ENCODE measurements at places on chromosomes 2 and 18.

GRCh38 chr2:52475590-52475989 lies 1292.0 kb upstream of the CHAC2 start:
- no peak for DNase-seq

DNA sequence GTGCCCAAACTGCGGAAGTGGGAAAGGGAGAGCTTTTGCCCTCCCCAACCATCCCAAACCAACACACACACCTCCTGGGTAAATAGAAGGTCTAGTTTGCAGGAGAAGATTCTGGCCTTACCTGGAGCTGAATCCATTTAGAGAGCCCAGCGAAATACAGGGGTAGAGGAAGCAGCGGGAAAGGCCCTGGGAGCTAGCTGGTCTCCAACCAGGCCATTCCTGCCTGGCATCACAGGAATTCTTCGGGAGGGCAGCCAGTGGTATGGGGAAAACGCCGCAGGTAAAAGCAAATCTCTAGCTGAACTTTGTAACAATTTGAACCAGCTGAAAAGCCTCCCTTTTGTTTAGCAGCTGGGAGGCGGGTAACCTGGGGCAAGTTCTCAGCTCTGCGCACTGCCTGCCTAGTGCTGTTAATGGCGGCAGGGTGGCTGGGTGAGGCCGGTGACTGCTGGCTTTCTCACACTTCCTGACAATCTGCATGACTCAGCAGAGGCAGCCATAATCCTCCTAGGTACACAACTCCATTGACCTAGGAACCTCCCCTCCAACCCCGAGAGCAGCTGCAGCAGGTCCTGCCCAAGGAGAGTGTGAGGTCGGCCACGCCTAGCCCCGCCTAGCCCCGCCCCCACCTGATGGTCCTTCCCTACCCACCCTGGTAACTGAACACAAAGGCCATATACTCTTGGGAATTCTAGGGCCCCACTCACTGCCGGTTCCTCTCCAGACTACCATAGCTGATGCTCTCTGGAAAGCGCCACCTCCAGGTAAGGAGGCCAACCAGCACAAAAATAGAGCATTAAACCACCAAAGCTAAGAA lies 483.8 kb upstream of the REG3G start:
- DNase-seq: no peak

DNA sequence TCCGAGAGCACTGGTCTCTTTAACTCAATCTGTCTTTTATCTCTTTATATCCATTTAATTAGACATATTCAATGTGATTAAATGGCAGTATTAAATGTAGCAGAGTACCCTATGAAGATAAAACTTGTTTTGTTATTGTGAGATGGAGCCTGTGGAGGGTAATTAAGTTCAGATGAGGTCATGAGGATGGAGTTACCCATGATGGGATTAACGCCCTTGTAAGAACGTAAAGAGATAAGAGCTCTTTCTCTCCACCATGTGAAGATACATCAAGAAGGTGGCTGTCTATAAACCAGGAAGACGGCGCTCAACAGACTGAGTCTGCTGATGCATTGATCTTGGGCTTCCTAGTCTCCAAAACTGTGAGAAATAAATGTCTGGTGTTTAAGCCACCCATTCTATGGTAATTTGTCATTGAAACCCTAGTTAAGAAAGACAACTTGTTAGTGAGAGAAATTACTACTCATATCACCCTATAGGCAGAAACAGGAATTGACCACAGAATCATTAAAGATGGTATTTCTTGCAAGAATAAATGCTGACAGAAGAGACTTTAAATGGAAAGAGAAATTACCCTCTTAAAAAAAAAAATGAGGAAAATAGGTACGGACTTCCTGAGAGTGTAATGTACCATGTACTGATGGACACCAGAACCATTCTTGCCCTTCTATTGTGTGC lies 738.7 kb upstream of the CHAC2 start:
- DNase-seq: no peak

- peak; percentile 91 for DNase-seq
These were observed 6.7 kb downstream of the SP9 start for GRCh38 chr2:174341293-174341994.

- DNase-seq: peak; percentile 88
These were observed 1.3 kb downstream of the CEP68 start for GRCh38 chr2:65057391-65058052.

GRCh38 chr2:18046017-18046416 lies 167.6 kb downstream of the KCNS3 start:
- no peak for DNase-seq

DNA sequence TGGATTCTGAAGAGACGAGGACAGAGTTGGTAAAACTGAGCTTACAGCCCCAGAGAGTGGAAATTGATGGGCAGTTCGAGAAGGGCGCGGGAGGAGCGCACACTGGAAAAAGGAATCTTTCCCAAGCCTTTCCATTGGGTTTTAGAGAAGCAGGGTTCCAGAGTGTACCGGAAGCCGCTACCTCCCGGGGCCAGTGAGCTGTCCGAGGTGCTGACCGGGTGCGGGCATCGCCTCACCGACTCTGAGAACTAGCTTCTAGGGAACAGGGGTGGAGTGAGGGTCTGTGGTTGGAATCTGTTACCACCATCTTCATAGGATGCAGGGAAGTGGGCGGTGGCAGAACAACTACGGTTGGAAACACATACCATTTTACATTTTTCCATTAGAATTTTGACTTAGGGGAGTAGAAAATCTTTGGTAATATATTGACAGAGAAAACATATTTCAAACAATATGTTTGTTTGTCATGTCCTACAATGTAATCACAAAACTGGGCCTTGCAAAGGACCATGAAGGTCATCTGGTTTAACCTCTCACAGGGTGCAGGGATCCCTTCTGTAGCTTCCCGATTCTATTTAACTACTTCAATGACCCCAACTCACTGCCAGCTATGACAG lies 724 bp downstream of the NMS start:
- peak; percentile 2 for DNase-seq

DNA sequence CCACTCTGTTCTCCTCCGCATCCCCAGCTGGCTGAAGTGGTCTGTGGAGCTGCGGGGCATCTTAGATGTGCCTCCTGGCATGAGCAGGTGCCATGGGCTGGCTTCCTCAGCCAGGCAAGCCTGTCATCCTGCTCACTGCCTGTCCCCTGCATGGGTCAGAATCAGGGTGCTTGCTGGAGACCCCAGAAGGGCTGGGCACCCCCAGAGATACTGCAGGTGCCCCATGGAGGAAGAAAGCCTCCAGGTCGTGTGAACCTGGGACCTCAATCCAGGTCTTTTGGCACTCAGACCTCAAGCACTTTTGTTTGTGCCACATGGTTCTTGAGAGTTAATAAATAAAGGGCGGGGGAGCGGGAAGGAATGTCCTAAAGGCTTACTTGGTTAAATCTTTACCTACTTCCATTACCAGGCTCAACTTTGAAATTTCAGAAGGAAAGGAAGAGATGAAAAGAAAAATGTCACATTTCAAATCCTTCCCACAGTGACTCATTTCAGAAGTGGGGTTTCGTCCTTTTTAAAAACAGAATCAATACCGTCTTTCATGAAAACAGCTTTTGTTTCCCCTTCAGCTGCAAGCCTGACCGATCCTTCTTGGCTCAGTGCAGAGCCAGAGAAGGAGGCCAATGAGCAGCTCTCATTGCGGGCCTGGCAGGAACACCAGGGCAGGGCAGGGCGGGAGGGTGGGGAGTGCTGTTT lies 69.9 kb downstream of the RHOB start:
- peak; percentile 61 for DNase-seq

- no peak for DNase-seq
These were observed 67.0 kb downstream of the NCAPH start for GRCh38 chr2:96402591-96402990.

DNA sequence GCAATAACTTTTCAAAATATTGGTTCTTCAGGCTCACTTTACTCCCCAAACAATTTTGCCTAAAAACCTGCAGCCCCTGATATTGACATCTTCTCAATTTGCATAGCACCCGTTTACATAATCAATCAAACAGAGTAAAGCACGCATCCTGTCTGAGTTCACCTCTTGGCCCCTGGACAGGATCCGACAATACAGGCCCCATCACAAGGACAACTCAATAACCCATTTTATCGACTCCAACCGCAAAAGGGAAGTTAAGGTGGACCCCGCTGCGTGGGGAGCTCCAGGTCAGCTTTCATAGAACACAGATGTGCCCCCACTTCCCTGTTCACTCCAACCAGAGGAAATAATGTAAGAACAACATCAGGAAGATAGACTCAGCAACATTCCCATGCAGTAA lies 44.7 kb downstream of the TTC32 start:
- no peak for DNase-seq

DNA sequence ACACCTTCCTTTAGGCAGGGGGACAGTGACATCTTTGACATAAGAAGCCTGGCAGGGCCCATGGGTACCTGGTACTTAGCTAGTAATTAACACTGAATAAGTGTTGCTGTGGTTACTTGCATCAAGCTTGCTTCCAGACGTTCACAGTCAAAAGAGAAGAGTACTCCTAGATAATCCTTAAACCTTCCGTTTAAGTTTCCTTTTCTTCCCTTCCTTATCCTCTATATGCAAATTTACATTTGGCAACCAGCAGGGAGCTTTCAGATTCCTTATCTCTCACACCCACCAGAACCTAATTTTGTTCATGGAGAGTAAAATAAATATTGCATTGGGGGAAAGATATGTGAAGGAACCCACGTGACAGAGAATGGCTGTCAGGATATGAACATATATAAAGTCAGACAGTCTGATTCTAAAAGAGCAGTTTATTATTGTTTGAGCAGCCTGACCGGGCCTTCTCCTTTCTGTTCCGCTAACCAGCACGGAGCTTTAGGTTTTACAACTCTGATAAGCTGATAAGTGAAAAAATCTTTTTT lies 7.8 kb upstream of the RAB31 start:
- no peak for DNase-seq

- no peak for DNase-seq
These were observed 103.2 kb downstream of the KLHL14 start for GRCh38 chr18:32669549-32670165.

DNA sequence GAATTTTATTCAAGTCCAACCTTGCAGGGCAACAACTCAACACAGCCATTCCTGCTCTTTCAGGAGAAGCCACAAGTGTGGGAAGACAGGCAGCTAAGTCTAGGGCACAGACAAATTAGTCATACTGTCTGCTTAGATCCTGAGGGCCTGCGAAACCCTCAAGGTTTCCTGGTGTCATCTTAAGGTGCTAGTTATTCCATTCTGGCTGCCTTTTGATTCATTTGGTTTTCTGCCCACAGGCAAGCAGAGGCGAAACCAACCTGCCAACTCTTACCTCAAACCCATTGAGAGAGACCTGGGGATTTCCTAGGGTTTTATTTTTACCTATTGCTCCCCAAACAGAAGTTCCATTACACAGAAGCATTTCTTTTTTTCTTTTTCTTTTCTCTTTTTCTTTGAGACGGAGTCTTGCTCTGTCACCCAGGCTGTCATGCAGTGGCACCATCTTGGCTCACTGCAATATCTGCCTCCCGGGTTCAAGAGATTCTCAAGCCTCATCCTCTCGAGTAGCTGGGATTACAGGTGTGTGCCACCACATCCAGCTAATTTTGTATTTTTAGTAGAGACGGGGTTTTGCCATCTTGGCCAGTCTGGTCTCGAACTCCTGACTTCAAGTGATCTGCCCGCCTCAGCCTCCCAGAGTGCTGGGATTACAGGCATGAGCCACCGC lies 23.7 kb upstream of the SCYGR1 start:
- peak; percentile 84 for DNase-seq

- DNase-seq: no peak
These were observed 13.2 kb downstream of the SLC9A2 start for GRCh38 chr2:102632380-102633175.

- peak; percentile 27 for DNase-seq
These were observed 10.4 kb downstream of the DNAJC10 start for GRCh38 chr2:182726473-182726872.

DNA sequence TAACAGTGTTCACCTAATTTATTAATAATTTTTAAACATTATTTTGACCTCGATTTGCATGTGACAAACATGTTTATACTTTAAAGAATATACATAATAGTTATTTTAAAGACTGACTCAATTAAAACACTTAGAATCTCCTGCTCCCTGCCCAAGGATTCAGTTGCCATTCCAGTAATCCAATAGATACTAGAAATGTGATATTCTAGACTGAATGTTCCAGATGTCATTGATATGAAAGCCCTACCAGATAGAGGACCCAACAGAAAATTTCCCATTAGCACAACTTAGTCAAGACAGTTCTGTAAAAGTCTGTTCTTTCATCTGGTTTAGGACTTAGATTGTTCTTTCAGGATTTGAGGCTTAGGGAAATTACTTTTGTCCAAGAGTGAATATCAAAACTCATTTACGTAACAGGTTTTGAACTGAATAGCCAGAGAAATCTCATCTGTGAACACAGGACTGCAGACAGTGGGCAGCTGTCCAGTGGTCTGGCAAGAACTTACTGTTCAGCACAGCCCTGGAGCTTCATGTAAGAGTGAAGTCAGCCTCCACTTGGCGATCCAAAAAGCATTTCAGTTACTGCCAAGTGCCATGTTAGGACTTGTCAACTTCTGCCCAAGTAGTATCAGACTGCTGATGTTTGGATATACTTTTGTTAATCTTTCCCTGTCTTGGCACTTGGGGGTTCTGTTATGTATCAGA lies 77.5 kb downstream of the OSBPL6 start:
- DNase-seq: no peak

- no peak for DNase-seq
These were observed 89.7 kb downstream of the TMEM247 start for GRCh38 chr2:46569061-46569560.

- DNase-seq: no peak
These were observed 2.0 kb downstream of the OTOS start for GRCh38 chr2:240138254-240138984.

GRCh38 chr18:57801761-57802212 lies 1.3 kb downstream of the ATP8B1 start:
- DNase-seq: no peak

DNA sequence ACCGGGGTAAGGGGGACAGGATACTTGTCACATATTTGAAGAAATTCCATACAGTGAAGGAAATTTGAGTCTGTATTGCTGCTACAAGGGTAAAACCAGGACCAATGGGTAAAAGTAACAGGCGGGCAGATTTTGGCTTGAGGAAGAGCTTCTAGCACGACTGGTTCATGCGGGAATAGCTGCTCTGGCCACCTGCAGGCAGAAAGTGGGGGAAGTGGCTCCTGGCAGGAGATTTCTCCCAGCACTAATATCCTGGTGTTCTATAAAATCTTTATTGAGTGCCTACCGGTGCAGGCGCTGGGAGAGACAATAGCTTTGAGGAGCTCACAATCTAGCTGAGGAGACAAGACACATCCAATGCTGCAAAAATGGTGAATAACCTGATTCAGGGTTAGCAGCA lies 198.5 kb downstream of the LOXHD1 start:
- no peak for DNase-seq

- no peak for DNase-seq
These were observed 11.6 kb upstream of the NAB1 start for GRCh38 chr2:190637281-190637734.

- DNase-seq: no peak
These were observed 5.0 kb downstream of the RNF152 start for GRCh38 chr18:61887838-61888237.

- DNase-seq: no peak
These were observed 5.6 kb downstream of the CROCC2 start for GRCh38 chr2:240911641-240912265.

- no peak for DNase-seq
These were observed 88.2 kb upstream of the RAPGEF4 start for GRCh38 chr2:172647439-172647838.

- DNase-seq: no peak
These were observed 10.5 kb upstream of the ARMC9 start for GRCh38 chr2:231187736-231188505.

All from activated CD4-positive, alpha-beta T cell treated with anti-CD3 and anti-CD28 coated beads, Interleukin-2, amount 50 U/mL, for 16 hours (primary cell).